RWPE1 (cell line): ENCODE measurements at places on chromosomes 2 and 18.
A peak's percentile ranks its signal among the peaks of the same experiment; 100 is the strongest.

- DNase-seq: no peak
Observed at GRCh38 chr2:226701052-226701451, 98.6 kb downstream of the IRS1 start.

DNA sequence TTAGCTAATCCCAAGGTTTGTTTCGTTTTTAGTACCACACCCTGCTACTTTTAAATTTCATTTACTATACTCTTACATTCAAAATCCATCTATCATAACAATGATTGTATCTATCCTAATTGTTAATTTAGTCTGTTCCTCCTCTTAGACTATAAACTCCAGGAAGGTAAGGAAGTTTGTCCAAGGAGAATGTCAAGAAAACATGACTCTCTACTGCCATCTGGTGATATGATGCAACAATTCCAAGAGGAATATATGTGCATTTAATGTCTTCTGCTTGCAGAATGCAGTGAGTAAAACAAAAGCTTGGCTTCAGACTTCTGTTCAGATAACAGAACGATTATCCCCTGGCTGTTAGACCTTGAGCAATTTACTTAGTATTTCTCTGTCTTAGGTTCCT lies 1267.1 kb downstream of the LRP1B start:
- DNase-seq: peak; percentile 20

GRCh38 chr2:11343368-11343649 lies 1.1 kb downstream of the ROCK2 start:
- no peak for DNase-seq

DNA sequence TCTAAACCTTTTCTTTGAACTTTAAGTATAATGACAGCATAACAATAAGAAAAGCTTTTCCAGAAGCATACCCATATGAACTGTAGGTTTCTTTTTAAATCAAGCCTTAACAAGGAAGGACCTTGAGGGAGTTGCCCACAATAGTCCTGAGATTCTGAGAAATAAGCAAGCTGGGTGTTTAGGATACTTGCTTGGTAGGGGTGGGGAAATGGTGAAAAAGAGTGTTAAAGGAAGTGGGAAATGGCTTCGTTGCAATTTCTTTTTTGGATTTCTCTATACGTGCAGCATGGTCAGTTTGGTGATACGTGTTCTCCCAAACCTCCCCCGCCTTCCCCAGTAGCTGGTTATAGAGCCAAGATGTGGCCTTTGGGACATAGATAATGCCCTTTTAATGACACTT lies 17.2 kb downstream of the INSIG2 start:
- DNase-seq: no peak

GRCh38 chr2:119575439-119575838 lies 31.2 kb downstream of the CFAP221 start:
- DNase-seq: no peak

DNA sequence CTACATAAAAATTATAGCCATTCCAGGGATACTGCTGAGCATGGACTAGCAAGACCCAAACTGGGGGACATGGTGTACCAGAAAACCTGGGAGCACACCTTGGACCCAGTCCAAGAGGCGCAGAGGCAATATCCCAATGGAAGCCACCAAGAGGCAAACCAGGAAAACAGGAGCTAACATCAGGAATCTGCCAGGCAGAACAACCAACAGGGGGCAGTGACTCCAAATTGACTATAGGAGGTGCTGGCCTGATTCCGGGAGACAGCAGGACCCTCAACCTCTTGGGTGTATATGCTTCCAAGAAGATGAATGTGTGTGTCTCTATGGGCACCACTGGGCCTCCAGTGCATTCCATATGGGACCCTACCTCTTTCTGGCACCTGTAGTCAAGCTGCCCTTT lies 172.7 kb upstream of the ARL4C start:
- DNase-seq: no peak

- no peak for DNase-seq
Observed at GRCh38 chr2:102289129-102289528, 22.2 kb upstream of the IL1RL1 start.

DNA sequence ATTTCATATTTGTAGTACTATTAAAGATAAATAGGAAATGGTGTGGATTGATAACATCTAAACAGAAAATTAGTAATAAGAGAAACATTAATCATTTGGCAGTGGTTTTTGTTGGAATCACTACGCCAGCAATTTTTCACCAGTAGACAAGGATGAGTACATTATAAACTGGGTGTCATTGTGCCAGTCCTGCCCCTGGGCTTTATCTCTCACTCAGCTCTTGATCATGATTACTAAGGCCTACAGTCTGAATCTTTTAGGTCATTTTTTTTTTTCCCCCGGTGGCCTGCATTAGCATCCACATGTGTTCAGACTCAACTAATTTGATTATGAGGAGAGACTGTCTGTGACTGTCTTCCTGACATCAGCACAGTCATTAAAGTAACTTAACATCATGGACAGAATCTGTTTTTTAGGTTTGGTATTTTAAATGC lies 16.2 kb downstream of the GULP1 start:
- no peak for DNase-seq
